NCI-H748 treated with DMSO at 0.1 percent for 48 hours (cell line): ENCODE measurements at places on chromosomes 16 and 17.

DNA sequence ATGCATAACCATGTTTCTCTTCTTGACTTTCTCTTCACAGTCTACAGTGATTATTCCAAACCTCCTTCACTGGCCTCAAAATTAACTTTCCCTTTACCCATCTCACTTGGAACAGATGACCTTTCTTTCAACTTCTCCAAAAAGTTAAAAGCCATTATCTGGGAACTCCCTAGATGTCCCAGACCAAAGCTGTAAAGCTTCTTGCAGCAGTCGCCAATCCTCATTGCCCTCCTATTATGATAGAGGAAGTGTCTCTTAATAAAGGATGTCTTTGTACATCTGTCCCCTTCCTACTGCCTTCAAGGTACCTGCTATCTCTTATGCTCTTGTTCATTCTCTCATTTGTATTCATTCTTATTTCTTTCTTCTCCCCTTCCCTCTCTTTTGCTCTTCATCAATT lies 127.5 kb downstream of the MRTFB start:
- DNase-seq, result no peak

- no peak for DNase-seq
Observed at GRCh38 chr16:13480801-13481200, 439.2 kb upstream of the ERCC4 start.

- no peak for DNase-seq
Observed at GRCh38 chr16:18816286-18816685, 14.9 kb upstream of the ARL6IP1 start.

DNA sequence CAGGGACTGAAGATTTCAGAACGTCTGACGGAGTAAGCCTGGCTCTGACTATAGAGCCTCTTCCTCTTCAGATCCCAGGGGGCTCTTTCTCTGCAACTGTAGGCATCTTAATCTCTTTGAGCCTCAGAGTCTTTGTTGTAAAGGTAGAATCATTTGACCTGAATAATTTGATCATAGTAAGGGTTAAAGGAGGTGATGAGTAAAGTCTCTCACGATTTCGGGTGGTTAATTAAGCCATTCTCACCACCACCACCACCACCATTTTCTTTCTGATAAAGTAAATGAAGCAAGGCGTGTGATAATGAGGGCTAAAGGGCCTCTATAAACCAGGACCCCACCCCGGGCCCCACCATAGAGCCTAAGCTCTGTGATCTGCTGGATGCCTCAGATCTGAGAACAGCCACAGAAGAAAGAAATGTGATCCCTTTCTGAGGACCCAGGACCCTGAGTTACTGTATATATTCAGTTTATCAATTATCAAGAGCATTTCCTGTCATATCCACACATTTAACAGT lies 33.0 kb upstream of the ADAMTS18 start:
- DNase-seq, result no peak

DNA sequence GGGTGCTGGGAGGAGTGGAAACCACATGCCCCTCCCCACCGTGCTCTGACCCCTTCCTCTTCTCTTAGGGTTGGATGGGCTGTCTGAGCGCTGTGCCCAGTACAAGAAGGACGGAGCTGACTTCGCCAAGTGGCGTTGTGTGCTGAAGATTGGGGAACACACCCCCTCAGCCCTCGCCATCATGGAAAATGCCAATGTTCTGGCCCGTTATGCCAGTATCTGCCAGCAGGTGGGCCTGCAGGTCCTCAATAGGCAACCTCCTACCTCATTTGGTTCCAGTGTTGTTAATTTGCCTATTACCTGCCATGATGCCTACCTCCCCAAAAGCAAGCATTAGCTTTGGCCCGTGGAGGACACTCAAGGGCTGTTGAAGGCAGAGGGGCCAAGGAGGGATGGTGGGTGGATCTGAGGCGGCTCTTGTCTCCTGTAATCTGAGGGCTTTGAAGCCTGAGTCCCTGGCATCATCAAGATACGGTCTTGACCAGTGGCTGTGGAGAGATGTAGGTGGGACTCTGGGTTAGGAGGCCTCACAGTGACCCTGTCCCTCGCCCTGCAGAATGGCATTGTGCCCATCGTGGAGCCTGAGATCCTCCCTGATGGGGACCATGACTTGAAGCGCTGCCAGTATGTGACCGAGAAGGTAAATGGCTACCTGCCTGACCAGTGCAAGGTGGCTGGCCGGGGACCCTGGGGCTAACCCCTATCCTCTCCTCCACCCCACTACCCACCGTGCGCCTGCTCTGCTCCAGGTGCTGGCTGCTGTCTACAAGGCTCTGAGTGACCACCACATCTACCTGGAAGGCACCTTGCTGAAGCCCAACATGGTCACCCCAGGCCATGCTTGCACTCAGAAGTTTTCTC lies 3.4 kb downstream of the ALDOA start:
- no peak for DNase-seq

GRCh38 chr16:12675046-12675445 lies 128.6 kb downstream of the CPPED1 start:
- no peak for DNase-seq

GRCh38 chr17:3972281-3972731 lies 8.1 kb upstream of the ATP2A3 start:
- no peak for DNase-seq

GRCh38 chr16:48970216-48970615 lies 311.4 kb downstream of the CBLN1 start:
- DNase-seq, result no peak

GRCh38 chr17:59838052-59838916 lies 54.5 kb downstream of the TUBD1 start:
- DNase-seq, result peak; percentile 28

GRCh38 chr16:20079106-20079505 lies 5.4 kb upstream of the GPR139 start:
- DNase-seq, result no peak

GRCh38 chr17:79221597-79221996 lies 147.0 kb downstream of the ENGASE start:
- no peak for DNase-seq

DNA sequence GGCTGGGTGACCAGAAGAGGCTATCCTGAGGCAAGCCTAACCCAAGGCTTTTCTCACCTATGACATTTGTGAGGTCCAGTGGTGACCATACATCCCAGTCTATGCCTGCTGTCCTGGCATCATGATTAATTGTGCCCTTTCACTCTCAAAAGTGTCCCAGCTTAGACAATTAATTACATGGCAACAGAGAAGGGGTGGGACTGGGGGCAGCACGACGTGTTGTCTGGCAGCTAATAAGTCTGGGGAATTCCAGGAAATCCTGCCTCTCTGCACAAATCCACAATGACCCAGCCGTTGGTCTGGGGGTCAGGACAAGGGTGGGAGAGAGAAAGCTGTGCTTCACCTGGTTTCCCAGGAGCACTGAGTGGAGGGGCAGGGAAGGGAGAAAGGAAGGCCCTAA lies 14.0 kb upstream of the MTMR4 start:
- DNase-seq, result no peak

- DNase-seq, result no peak
Observed at GRCh38 chr17:7579001-7579833, at the start of gene CD68. TSS of gene CD68 (plus strand) at chr17:7579638. CDS start at chr17:7579678, 40 bp downstream.

DNA sequence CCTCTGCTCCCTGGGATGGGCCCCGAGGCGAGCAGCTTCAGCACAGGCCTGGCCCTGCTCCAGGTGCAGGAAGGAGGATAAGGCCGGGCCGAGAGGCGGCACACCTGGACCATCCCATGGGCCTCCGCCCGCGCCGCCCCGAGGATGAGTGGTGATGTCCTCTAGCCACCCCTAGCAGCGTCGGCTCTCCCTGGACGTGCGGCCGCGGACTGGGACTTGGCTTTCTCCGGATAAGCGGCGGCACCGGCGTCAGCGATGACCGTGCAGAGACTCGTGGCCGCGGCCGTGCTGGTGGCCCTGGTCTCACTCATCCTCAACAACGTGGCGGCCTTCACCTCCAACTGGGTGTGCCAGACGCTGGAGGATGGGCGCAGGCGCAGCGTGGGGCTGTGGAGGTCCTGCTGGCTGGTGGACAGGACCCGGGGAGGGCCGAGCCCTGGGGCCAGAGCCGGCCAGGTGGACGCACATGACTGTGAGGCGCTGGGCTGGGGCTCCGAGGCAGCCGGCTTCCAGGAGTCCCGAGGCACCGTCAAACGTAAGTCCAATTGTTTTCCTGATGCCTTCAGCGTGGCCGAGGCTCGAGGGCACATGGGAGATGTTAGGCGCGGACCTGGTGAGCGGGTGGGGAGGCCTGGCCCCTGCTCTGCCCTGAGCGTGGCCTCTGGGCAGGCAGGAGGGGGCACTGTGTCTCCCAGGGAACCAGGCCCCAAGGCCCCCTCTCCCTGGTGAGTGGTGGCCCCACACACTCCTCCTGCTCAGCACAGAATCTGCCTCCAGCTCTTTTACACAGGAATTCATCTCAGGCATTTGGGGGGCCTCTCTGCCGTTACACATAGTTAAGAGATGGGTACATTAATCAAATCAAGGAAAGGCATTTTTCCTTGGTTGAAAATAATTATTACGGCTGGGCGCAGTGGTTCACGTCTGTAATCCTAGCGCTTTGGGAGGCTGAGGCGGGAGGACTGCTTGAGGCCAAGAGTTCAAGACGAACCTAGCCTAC lies 855 bp downstream of the TMEM204 start:
- no peak for DNase-seq

- no peak for DNase-seq
Observed at GRCh38 chr16:51407199-51407598, 256.1 kb upstream of the SALL1 start.

GRCh38 chr16:62038646-62039045 lies 2.4 kb upstream of the CDH8 start:
- DNase-seq, result no peak

DNA sequence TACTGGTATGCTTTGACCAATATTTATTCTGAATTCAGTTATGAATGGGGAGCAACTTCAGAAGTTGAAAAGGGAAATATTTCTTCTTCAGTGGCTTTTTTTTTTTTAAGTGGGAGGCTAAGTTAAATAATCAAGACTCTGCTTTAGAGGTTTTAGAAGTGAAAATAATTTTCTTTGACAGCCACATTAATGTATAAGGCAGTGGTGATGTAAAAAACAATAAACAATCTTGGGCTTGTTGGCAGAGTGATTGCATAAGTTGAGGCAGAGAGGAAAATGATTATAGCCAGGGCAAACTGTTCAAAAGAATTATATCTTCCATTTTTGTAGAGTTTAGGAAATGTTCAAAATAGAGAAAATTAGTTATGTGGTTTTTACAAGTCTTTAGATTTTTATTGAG lies 5.4 kb upstream of the KRT12 start:
- DNase-seq, result no peak

- DNase-seq, result no peak
Observed at GRCh38 chr17:41098481-41098880, 539 bp upstream of the KRTAP4-8 start.

DNA sequence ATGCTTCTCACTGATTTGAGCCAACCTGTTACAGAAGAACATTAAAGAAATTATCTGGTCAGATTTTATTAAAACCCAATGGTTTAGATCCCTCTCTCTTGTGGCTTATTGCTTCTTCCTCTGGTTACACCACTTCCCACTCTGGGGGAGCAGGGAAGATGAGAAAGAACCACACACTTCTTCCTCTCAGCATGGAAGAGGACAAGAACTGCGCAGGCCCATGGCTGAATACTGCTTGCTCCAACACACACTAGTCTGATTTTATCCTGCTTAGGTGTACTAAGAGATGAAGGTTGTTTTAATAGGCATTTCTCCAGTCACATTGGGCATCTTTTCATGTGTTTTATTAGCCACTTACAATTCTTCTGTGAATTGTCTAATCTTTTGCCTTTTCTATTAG lies 27.6 kb downstream of the MAP3K3 start:
- DNase-seq, result no peak

GRCh38 chr17:74808714-74809430 lies 32.7 kb upstream of the NAT9 start:
- no peak for DNase-seq

DNA sequence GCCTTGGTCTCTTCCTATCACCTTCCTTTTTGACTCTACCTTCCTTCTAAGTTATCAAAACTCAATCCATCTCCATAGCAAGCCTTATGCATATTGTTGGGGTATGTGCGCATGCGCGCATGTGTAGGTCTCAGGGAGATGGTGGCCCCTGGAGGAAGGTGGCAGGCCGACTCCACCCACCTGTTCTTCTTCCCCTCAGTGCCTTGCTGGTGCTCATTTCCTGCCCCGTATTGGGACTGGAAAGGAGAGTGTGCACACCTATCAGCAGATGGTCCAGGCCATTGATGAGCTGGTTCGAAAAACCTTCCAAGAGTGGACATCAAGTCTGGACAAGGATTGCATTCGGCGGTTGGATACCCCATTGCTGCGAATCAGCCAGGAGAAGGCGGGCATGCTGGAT lies 25.2 kb downstream of the DNAH2 start:
- DNase-seq, result no peak

- DNase-seq, result no peak
Observed at GRCh38 chr16:86464044-86464443, 46.3 kb upstream of the FOXF1 start.

DNA sequence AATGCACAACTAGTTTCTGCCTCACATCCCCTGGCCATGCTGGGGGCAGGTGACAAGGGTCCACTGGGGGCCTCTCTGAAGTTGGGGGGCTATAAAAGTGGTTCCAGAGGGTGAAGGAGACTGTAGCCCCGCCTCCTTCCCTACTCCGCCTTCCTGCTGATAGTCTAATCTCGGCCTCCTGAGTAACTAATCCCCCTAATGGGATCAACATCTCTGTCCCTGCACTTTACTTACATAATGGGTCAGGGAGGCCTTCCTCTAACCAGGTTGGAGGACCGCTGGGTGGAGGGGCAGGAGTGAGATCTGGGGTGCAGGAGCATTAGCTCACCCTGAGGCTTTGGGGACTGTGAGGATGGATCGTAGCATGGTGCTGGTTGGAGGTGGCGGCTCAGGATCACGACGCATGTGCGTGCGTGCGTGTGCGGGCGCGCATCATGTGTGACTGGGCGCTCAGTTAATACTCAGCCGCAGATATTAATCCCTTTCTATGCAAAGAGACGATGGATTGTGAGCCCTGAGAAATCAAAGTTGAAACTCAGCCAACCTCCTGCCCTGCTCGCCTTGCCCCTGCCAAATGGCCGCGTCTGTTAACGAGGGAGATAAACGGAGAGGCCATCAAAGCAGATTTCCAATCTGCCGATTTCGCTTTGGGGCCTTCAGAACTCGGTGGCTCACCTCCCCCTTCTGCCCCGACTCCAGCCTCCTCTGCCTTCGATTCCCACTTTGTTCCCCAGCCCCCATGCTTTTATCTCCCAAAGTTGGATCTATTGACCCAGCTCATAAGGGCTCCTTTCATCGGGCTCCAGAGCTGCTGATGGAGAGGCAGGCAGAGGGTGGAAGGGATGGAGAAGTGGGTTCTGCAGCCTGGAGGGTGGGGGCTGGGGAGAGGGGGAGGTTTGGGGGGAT lies 107.3 kb downstream of the SDK2 start:
- DNase-seq, result no peak
